Testis (tissue), 5 donors: ENCODE measurements at places on chromosomes 2 and 18. TPM values are rescaled to one million over a fixed set of nuclear protein-coding genes. Genes with fewer than 3 reads are reported as not detected.
A peak's percentile ranks its signal among the peaks of the same experiment; 100 is the strongest.

The SAG gene
- total RNA-seq = 5.1 TPM

The IL18RAP gene
- total RNA-seq = 2.4 TPM

The LIMS3 gene
- total RNA-seq = 13.8 TPM

The LYPD6 gene
- total RNA-seq = 10.2 TPM

The TTR gene
- total RNA-seq = 0.63 TPM

The CIB4 gene
- 7.5 TPM for total RNA-seq

The FNDC4 gene
- total RNA-seq = 39.2 TPM

The NCKAP5 gene
- total RNA-seq = 6.3 TPM

The REG3G gene
- total RNA-seq = 22.3 TPM

DNA sequence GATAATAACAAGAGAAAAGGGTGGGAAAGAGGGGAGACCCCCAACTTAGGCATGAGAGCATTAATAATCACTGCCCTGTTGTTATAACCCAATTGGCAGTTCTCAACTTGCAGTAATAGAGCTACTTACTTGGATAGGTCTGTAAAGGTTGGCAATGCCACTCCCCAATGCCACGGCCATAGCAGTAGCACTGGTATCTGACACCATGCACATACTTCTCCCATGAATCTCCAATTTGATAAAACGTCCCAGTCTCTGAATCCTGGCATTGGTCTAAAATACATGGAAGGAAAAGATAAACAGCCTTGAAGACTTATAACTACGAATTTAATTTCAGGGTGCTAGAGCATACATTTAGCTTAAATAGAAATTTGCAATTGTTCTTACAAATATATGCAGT is 16.8 kb downstream of the FN1 start:
- no peaks in the 10 kb centered on the region for H3K36me3 ChIP-seq

DNA sequence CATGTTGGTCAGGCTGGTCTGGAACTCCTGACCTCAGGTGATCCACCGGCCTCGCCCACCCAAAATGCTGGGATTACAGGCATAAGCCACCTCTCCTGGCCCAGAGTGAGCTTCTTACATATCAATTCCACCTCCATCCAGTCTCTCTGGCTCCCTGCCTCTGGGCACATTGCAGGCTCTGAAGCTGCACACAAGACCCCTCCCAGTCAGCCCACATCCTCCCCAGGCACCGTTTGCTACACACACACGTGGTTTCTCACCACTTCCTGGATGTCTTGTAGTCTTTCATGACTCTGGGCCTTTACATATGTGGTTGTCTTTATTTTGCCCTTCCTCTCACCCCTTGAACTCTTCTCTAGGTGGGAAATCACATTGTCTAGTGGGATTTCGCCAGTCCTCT is 64.0 kb upstream of the CABLES1 start:
- H3K4me1 ChIP-seq = no peaks in the 10 kb centered on the region
- DNase-seq = peak; percentile 43
- H3K27ac ChIP-seq = no peak overlapping the region
- H3K4me3 ChIP-seq = no peak overlapping the region

DNA sequence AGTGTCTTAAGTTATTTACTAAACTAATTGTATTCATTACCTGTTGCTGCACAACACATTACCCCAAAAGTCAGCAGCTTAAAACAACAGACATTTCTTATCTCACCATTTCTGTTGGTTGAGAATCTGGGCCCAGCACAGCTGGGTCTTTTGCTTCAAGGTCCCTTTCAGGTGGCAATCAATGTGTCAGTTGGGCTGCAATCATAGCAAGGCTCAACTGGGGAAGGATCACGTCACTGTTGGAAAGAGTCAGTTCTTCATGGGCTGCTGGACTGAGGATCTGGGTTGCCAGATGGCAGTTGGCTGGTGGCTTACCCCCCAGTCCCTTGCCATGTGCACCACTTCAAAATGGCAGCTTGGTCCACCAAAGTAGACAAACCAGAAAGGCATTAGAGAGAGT is 261.2 kb downstream of the SUCLG1 start:
- no peak overlapping the region for H3K4me3 ChIP-seq
- no peaks in the 10 kb centered on the region for H3K36me3 ChIP-seq
- DNase-seq = no peak
- no peak overlapping the region for H3K27ac ChIP-seq

- H3K27me3 ChIP-seq = no peaks in the 10 kb centered on the region
- H3K4me3 ChIP-seq = no peak overlapping the region
- H3K36me3 ChIP-seq = no peaks in the 10 kb centered on the region
- no peaks in the 10 kb centered on the region for H3K4me1 ChIP-seq
Observed at GRCh38 chr2:133518700-133519344, 49.4 kb downstream of the NCKAP5 start.

- no peaks in the 10 kb centered on the region for H3K27me3 ChIP-seq
- DNase-seq = peak; percentile 9
- H3K27ac ChIP-seq = no peak overlapping the region
- H3K36me3 ChIP-seq = no peaks in the 10 kb centered on the region
- H3K4me3 ChIP-seq = no peak overlapping the region
Observed at GRCh38 chr2:120404941-120405758, 59.2 kb downstream of the INHBB start.

DNA sequence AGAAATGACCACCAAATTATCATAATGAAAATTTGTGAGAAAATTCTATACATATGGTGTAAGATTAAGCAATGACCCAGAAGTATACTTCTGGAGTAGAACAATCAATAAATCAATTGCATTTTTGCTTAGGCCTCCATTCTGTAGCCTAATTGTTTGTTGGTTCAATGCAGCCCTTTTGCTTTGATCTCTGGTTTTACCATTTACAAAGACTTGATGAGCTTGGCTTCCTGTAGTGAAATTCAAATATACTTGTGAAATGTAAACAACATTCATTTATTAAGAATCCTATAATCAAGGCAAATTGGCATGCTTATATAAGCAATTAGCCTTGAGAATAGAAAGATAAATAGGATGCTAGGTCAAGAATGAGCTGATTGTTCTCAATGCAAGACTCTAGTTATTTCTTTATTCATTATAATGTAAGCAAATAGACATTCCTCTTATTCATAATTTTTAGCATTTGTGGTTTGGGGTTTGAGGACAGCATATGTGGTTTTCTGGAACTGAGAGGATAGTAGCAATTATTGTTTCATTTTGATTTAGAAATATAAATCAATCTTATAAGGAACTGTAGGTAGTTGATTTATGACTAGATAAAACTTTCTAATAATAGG is 9.7 kb downstream of the FMNL2 start:
- no peaks in the 10 kb centered on the region for H3K36me3 ChIP-seq
- H3K4me1 ChIP-seq = no peaks in the 10 kb centered on the region
- H3K27me3 ChIP-seq = no peaks in the 10 kb centered on the region
- H3K4me3 ChIP-seq = no peak overlapping the region
- no peak for DNase-seq
- no peak overlapping the region for H3K27ac ChIP-seq

GRCh38 chr2:212692466-212692865 is 153.9 kb upstream of the ERBB4 start:
- no peaks in the 10 kb centered on the region for H3K36me3 ChIP-seq
- H3K4me3 ChIP-seq = no peak overlapping the region
- H3K27me3 ChIP-seq = no peaks in the 10 kb centered on the region
- no peak for DNase-seq
- H3K27ac ChIP-seq = no peak overlapping the region
- no peaks in the 10 kb centered on the region for H3K4me1 ChIP-seq

DNA sequence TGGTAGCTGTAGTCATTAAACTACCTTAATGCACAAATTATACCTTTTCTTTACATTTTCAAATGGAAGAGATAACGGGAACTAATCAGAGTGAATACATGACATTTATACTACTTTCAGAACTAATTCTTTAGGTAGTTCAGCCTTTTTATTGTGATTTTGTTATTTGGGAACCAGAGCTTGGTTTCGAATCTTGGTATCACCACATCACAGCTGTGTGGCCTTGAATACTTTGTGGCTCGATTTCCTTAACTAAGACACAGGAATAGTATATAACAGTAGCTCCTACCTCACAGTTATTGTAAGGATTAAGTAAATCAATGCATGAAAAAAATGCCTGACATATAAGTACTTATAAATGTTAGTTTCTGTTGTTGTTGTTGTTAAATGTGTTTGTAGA is 240.0 kb downstream of the WDR7 start:
- no peak for DNase-seq
- no peak overlapping the region for H3K4me3 ChIP-seq

GRCh38 chr18:45920367-45920766 is 46.8 kb downstream of the EPG5 start:
- H3K36me3 ChIP-seq = no peaks in the 10 kb centered on the region
- no peaks in the 10 kb centered on the region for H3K4me1 ChIP-seq
- peak; percentile 78 for DNase-seq

- no peaks in the 10 kb centered on the region for H3K27me3 ChIP-seq
- no peaks in the 10 kb centered on the region for H3K4me1 ChIP-seq
- no peak overlapping the region for H3K27ac ChIP-seq
- DNase-seq = no peak
Observed at GRCh38 chr18:21933931-21934765, 193.6 kb downstream of the MIB1 start.

DNA sequence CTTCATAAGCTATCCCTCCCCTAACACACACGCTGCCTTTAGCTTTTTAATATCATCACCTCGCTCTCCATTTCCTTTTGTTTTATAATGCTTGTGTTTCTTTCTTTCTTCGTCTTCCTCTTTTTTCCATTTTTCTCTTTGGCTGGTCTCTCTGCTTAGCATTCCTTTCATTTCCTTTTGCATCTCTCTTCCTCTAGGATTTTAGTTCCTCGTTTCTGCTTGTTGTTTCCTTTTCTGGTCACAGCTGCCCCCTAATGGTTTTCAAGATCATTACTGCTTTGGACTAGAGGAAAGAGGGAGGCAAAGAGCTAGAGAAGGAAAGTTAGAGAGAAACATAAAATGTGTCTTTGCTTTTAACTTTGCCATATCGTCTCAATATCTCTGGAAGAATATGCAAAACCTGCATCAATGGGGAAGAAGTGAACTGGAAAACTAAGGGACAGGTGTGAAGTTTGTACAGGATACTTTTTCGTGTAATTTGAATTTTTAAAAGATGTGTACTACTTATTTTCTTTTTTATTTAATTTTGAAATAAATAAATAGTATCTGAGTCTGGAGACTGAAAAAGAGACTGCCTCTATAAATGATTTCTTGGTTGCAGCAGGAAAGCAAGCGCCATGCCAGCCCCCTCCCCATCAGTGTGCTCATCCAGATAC is 6.3 kb upstream of the NRP2 start:
- no peak overlapping the region for H3K4me3 ChIP-seq
- H3K27ac ChIP-seq = no peak overlapping the region
- no peaks in the 10 kb centered on the region for H3K36me3 ChIP-seq
- no peak for DNase-seq

- no peaks in the 10 kb centered on the region for H3K36me3 ChIP-seq
- no peak overlapping the region for H3K27ac ChIP-seq
- H3K4me1 ChIP-seq = peaks cover 5% of the 10 kb centered on the region
- H3K27me3 ChIP-seq = no peaks in the 10 kb centered on the region
Observed at GRCh38 chr2:177796654-177797415, 275.7 kb downstream of the PDE11A start.

DNA sequence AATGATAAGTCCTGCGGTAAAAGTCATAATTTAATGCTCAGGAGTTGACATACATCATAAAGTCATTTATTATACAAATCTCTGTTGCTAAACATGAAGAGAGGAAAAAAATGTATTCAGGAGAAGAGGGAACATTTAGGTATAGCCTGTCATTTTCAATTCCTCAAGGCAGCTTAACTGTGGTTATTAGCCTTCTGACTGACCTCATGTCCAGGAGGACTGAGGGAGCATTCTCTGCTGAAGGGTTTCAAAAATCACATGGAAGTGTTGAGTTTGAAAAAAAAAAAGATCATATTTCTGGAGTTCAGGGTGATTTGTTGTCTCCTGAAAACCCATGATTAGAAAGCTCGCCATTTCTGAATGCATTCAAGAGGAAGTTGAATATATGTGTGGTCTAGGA is 1371.1 kb upstream of the LRRTM1 start:
- no peak for DNase-seq
- H3K36me3 ChIP-seq = no peaks in the 10 kb centered on the region
- no peak overlapping the region for H3K4me3 ChIP-seq
- H3K27ac ChIP-seq = no peak overlapping the region
- no peaks in the 10 kb centered on the region for H3K4me1 ChIP-seq

GRCh38 chr2:160022162-160022561 is 40.3 kb downstream of the PLA2R1 start:
- no peaks in the 10 kb centered on the region for H3K4me1 ChIP-seq
- DNase-seq = no peak
- no peak overlapping the region for H3K27ac ChIP-seq
- H3K36me3 ChIP-seq = no peaks in the 10 kb centered on the region
- no peaks in the 10 kb centered on the region for H3K27me3 ChIP-seq
- no peak overlapping the region for H3K4me3 ChIP-seq

DNA sequence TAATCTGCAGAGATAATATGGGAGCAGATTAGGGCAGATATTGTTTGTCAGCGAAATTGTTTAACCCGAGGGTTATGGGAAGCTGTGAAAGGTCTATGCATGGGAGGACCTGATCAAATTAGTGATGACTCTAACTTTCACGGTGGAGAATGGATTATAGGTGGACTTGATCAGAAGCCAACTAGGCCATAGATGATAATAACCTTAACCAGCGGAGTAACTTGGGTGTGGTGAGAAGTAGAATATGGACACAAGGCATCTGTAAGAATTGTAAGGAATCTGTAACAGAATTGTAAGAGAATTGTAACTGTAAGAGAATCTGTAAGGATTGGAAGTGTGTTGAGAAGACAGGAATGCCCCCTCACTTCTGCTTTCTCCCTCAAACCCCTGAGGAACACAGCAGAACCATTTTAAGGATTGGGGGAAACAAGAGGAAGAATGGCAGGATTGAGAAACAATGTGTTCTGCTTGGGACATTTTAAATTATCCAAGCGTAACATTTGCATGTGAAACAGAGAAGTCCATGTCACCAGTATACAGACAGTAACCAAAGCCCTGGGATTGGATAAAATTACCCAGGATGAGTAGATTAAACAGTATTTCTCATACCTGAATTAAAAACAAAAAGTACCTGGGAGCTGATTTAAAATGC is 14.9 kb upstream of the SLC39A10 start:
- no peaks in the 10 kb centered on the region for H3K36me3 ChIP-seq
- no peak overlapping the region for H3K4me3 ChIP-seq
- H3K27me3 ChIP-seq = no peaks in the 10 kb centered on the region
- DNase-seq = no peak
- H3K27ac ChIP-seq = no peak overlapping the region

DNA sequence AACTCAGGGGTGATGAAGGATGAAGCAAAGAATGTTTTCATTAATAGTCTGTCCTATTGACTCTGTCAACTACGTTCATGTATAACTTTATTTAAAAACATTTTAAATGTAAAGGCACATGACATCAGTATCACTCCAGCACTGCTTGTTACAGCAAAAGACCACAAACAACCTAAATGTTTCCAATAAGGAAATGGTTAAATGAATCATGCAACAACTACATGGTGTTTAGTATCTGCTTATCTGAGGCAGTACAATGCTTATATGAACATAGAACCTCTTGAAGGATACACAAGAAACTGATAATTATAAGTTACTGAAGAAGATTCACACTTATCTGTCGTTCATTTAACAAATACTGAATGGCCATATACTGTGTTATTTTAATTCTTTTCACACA is 8.4 kb downstream of the BARD1 start:
- H3K27ac ChIP-seq = no peak overlapping the region
- H3K27me3 ChIP-seq = no peaks in the 10 kb centered on the region
- H3K4me1 ChIP-seq = no peaks in the 10 kb centered on the region
- DNase-seq = no peak
